ENCODE measurements at places on chromosomes 3 and 15.

DNA sequence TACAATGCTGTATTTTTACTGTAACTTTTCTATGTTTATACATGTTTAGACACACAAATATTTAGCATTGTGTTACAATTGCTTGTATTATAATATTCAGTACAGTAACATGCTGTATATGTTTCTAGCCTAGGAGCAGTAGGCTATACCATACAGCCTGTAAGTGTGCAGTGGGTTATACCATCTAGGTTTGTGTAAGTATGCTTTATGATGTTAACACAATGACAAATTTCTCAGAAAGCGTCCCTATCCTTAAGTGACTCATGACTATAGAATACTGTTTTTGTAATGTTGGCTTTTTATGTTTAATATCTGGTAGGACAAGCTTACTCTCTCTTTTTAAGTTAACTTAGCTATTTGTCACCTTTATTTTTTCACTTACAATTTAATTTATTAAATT lies 127.5 kb upstream of the THRB start:
- DNase-seq = no peak

- DNase-seq = no peak
Observed at GRCh38 chr15:90062462-90062932, 39.8 kb downstream of the IDH2 start.

GRCh38 chr3:160739079-160739478 lies 17.0 kb upstream of the PPM1L start:
- DNase-seq = no peak

GRCh38 chr15:68663526-68663925 lies 84.7 kb downstream of the CORO2B start:
- DNase-seq = no peak

DNA sequence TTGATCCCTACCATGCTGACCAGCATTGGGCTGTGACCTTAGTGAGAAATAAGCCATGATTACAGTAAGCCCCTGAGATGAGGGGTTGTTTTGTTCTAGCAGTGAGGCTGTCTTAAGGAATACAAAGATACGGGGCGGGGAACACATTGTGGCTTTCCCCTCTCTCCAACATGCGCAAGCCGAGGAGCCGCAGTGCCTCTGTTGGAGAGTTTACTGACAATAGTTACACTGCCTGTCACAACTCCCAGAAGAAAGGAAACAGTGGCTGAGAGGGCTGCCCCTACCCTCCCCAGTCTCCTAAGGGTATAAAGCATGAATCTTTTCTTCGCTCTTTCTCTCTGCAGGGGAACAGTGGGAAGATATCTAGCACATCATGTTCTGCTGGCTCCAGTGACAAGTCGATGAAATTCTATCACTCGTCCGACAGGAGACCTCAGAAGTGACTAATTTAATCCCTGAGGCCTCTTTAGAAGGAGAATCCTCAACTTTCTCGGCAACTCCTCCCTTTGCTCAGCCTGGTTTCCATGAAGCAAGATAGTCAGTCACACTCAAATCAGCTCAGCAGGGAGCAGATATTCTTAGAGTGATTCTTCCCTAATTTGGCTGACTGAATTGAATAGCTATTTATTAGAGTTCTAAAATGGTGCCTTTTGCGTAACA lies 409.0 kb upstream of the PROK2 start:
- no peak for DNase-seq

DNA sequence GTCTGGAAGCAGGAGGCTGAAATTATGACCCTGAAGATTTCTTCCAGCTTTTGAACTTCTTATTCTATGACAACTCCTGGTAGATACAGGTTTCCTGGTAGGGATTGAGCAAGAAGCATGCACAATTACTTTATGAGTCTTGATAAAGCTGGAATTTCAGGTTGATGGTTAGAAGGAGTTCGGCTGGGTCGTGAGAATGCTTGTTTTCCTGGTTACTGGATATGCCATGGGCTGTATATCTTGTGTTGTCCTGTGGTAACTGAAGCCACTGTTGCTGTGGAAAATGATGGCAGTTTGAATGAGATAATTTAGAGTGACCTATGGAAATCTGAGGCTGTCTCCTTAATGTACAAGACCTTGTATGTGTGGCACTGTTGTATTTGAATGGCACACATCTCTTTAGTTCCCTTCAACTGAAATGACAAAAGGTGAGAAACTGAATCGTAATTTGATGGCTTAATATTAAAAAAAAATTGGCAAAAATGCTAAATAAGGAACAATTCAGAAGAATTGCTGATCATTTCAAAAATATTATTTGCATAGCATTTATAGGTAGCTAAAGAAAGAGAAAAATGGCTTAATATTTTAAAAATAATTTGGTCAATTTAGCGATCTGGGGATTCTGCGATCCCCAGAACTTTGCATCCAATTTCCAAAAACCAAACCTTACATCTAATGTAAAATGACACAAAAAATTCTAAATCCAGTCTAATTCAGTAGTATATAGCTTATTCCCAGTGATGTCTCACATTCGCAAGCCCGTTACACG lies 1.1 kb upstream of the UBE2E1 start:
- no peak for DNase-seq

GRCh38 chr3:131326307-131326706 lies 55.3 kb upstream of the NUDT16 start:
- DNase-seq = no peak

GRCh38 chr15:61062268-61062861 lies 166.7 kb downstream of the RORA start:
- DNase-seq = no peak

DNA sequence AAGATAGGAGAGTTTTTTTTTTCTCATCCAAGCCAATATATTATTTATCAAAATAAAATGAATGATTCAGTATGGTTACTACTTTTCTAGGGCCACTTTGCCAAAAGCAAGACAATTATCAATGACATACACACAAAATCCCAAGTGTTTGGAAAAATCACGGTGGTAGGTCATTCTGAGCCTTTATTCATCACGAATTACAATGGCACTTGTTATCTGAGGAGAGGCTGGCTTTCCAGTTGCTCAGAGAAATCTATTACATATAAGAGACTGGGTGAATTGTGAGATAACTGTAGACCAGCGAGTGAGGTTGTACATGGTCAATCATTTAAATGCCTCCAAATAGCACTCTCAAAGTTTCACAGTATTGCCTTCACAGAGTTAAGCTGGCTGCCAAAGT lies 20.4 kb upstream of the FGF12 start:
- DNase-seq = no peak

GRCh38 chr3:65952842-65953241 lies 85.9 kb downstream of the MAGI1 start:
- no peak for DNase-seq

DNA sequence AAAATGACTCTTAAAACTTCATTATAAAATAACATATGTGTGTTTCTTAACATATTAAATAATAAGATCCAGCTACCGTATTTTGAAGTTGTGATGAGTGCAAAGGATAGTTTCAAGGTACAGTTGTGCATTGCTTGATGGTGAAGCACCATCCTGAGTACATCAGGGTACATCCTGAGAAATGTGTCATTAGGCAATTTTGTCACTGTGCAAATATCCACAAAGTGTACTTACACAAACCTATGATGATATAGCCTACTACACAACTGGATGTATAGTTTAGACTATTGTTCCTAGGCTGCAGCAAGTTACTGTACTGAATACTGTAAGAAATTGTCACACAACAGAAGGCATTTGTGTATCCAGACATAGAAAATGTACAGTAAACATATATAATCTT lies 20.8 kb upstream of the TM4SF1 start:
- DNase-seq = no peak

- no peak for DNase-seq
Observed at GRCh38 chr3:108767253-108767652, 10.0 kb upstream of the RETNLB start.

GRCh38 chr15:27084844-27085243 lies 113.9 kb downstream of the GABRG3 start:
- DNase-seq = no peak

DNA sequence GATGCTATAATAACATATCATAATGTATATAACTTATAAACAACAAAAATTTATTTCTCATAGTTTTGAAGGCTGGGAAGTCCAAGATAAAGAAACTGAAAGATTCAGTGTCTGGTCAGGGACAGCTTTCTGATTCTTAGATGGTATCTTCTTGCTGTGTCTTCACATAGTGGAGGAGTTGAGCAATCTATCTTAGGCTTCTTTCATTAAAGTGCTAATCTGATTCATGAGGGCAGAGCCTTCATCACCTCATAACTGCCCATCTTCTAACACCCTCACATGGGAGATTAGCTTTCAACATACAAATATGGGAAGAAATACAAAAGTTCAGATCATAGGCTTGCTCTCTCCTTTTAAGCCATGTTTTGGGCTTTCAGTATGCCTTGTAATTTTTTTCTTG lies 774.8 kb upstream of the EPHA6 start:
- no peak for DNase-seq

- DNase-seq = no peak
Observed at GRCh38 chr3:143334231-143334630, 214.7 kb downstream of the CHST2 start.

- no peak for DNase-seq
Observed at GRCh38 chr15:94322141-94322540, 90.8 kb downstream of the MCTP2 start.

DNA sequence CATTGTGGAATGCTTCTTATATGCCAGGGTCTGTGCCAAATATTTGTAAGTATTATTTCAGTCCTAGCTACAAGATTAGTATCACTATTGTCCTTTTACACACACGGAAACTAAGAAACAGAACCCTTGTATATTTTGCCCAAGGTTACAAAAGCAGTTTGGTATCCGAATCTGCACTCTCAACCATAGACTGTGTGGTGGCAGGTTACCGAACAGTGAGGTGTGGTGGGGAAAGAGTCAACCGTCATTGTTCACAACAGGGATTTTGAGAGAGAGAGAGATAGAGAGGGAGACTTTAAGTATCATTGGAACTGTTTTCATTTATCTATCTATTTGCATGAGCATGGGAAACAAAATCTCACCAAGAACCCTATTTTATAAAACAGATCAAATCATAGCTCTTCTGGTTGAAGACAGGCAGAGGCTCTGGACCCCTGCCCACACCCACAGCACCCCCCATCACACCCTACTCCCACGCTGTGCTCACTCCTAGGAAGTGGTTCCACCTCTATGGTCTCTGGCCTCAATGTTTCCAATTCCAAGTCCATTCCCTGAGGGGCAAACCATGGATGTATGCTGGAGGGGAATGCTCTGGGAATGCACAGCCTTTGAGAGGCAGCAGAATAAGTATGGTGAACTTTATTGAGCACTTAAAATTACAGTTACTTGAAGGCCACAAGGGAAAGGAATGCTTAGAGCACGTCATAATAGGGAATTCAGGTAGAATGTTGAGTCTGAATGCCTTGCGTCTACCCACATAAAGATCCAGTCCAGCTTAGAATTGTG lies 69.0 kb downstream of the ARHGAP31 start:
- no peak for DNase-seq

GRCh38 chr3:125150525-125151441 lies 61.8 kb downstream of the SLC12A8 start:
- no peak for DNase-seq

DNA sequence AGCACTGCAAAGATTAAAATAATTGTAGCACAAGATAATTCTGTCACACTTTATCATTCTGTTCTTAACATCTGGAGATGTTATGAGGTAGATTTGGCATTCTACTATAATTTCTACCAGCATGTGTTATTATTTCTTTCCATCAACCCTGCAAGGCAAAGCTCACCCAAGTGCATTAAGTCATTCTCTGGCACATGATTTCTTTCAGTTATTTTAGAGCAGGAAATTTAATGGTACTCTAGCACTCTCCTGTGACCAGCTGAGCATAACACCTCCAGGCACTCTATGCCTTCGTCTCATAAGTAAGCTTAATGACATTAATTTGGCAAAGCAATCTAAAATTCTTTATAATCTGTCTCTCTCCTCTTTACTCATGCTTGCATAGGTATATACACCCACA lies 300.2 kb upstream of the GPR149 start:
- no peak for DNase-seq

- no peak for DNase-seq
Observed at GRCh38 chr15:28132524-28133275, 33.6 kb upstream of the OCA2 start.

GRCh38 chr3:165156757-165157420 lies 39.3 kb downstream of the SLITRK3 start:
- no peak for DNase-seq

GRCh38 chr15:93640411-93640962 lies 551.5 kb upstream of the RGMA start:
- DNase-seq = no peak

- no peak for DNase-seq
Observed at GRCh38 chr3:66411474-66411873, 89.3 kb downstream of the LRIG1 start.

- no peak for DNase-seq
Observed at GRCh38 chr3:124407260-124407659, 323.0 kb upstream of the UMPS start.

- no peak for DNase-seq
Observed at GRCh38 chr3:59775106-59775505, 725.3 kb upstream of the CFAP20DC start.
